ENCODE measurements at places on chromosomes 7 and 10.

DNA sequence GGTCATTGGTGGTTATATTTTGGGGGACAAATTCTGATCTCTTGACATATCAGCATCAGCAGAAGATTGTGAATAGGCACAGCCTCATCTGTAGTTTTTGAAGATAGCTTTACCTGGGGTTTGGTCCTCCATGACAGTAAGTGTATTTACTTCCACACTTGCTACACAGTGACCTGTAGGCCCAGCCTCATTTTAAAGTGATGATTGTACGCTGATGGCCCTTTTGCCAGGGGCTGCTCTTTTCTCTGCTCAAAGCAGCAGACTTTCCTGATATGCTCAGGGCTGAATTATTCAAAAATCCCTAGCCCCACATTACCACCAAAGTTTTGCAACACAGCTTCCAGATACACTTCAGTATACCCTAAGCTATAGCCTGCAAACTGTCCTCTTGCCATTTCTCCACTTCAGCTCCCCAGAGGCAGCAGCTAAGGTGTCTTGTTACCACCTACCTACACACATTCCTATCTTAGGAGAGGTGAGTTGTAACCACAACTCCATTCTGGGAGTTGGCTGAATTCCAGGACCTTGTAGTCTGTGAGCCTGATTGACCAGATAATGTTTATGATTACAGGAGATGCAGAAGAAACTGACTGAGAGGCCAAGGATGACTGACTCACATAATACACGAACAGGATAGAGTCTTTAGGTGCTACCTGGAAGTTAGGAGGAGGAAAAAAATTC lies 6.0 kb downstream of the ASB4 start:
- DNase-seq: no peak

GRCh38 chr7:36775676-36776075 lies 51.4 kb upstream of the AOAH start:
- no peak for DNase-seq

GRCh38 chr7:45919993-45920459 lies 1.0 kb downstream of the IGFBP3 start:
- no peak for DNase-seq

- DNase-seq: no peak
Observed at GRCh38 chr7:142771353-142771723, 568 bp downstream of the PRSS2 start.

GRCh38 chr7:15556339-15557105 lies 5.3 kb downstream of the AGMO start:
- no peak for DNase-seq

DNA sequence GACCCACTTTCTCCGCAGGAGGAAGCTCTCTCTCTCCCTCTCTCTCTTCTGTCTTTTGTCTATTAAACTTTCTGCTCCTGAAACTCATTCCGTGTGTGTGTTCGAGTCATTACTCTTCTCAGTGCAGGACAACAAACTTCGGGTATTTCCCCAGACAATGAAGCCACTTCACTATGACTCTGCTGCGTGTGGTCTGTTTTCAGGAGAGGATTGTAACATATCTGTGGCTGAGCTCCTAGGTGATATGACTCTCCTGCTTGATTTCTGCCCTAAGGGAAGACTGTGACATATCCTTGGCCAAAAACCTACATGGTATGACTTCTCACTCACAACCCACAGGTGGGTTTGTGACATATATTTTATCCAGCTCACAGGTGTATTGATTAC lies 39.9 kb upstream of the ZNF107 start:
- no peak for DNase-seq

GRCh38 chr7:108360058-108360800 lies 96.0 kb downstream of the NRCAM start:
- no peak for DNase-seq

DNA sequence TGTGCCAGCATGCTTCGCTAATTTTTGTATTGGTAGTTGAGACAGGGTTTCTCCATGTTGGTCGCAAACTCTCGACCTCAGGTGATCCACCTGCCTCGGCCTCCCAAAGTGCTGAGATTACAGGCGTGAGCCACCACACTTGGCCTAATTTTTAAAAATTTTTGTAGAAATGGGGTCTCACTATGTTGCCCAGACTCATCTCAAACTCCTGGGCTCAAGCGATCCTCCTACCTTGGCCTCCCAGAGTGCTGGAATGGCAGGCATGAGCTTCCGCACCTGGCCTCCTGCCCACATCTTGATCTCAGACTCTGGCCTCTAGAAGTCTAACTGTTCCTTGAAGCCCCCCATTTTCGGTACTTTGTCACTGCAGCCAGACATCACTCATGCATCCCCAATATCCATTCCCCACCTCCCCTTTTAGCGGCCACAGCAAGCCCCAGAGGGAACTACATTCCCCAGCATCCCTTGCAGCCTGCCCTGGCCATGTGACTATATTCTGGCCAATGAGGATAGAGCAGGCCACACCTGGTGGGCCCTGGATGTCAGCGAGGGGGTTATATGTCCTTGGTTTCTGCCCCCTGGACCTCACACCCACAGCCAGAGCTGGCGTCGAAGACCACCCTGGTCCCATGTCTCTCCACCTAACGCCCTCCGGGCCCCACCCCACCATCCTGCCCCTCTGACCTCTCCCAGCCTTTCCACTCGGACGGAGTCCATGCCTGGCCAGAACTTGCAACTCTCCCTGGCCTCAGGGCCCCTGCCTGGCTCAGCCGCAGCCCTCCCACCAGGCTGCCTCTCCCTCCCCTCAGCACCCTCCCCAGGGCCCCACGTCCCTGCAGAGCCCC lies 33.8 kb downstream of the MICALL2 start:
- DNase-seq: no peak

DNA sequence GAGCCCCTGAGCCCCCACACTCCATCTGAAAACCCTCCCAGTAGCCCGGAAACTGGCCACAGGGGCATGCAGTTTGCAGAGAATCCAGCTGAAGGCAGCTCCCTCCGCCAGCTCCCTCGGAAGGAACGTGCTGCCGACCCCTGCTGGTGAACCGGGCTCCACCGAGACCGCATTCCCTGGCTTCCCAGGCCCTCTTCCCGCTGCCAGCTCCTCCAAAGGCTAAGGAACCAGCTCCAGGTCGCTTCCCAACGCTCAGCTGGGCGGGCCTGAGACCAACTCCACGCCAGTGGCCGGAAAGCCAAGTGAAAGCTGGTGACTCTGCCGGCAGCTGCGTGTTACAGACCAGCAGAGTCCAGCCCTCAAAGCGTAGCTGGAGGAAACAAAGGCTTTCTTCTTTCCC lies 35.8 kb downstream of the GPER1 start:
- DNase-seq: no peak

DNA sequence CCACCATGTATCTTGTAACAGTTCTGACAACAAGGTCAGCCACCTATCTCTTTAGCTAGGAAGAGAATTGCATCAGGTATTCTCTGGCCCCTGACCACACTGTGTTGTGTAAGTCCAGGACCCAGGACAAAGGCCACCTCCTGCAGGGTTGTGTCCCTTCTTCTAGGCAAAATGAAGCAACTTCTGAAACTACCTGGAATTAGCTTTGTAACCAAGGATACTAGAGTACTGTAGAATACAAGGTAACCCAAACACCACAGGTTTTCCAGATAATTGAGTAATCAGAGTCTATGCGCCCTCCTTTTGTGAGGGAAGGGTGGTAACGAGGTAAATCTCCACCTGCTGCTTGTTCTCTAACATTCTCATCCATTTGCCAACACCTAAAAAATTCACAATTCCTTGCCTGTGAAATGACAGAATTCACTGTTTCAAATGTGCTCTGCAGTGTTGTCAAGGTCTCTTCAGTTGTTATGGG lies 51.7 kb downstream of the SGMS1 start:
- no peak for DNase-seq

GRCh38 chr7:40470091-40470592 lies 335.3 kb downstream of the SUGCT start:
- DNase-seq: no peak

DNA sequence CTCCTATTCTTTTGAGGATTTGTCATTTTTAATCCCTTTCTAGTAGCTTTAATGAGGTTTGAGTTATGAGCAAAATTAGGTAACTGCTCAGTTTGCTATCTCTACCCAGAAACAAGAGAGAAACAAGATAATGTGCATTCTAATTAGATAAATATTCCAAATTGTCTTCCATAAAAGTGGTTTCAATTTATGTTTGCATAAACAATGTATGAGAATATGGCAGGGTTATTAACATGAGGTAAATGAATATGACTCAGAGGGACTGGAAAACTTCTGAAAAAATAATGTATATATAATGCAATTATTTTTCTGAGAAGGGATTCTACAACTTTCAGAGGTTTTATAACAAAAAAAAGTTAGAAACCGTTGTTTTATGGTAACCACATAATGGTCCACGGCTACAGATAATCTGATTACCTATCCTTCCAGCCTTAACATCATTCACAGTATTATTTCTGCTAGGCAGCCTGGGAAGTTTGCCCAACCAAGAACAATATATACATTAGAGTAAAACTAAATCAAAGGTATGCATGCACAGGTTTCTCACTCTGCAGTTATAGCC lies 101.2 kb downstream of the CRPPA start:
- DNase-seq: no peak

DNA sequence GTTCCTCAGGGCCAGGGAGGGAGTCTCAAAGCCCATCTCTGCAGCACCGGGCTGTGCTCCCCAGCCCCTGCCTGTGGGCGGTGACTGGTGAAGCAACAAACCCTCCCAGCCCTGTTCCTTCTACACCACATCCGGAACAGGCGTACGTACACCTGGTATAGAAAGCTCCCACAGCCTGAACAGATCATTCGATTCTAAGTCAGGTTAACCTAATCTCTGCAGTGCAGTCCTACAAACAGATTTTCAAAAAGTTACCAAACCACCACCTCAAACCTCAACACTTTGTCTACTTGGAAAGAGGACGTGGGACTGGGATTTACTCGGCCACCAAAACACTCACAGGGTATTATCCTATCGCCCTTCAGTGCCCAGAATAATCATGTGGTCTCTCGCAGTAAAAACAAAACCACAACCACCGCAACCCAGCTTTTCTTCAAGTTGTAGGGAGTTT lies 238.4 kb downstream of the DIP2C start:
- DNase-seq: peak; percentile 73

DNA sequence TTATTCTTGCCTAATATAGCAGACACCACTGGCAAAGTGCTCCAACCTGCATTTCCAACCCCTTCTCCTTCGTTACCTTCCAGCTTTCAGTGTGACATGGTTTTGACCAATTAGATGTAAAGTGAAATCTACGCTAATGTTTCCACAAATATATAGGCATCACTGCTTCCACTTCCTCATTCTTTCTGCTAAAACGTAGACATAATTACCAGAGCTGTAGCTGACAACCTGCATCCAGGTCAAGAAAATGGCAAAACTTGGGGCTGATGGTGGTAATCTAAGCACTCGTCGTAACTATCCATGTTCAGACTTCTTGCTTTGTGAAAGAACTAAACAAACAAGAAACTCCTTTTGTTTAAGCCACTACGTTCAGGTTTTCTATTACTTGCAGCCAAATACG lies 41.8 kb upstream of the COL1A2 start:
- no peak for DNase-seq

DNA sequence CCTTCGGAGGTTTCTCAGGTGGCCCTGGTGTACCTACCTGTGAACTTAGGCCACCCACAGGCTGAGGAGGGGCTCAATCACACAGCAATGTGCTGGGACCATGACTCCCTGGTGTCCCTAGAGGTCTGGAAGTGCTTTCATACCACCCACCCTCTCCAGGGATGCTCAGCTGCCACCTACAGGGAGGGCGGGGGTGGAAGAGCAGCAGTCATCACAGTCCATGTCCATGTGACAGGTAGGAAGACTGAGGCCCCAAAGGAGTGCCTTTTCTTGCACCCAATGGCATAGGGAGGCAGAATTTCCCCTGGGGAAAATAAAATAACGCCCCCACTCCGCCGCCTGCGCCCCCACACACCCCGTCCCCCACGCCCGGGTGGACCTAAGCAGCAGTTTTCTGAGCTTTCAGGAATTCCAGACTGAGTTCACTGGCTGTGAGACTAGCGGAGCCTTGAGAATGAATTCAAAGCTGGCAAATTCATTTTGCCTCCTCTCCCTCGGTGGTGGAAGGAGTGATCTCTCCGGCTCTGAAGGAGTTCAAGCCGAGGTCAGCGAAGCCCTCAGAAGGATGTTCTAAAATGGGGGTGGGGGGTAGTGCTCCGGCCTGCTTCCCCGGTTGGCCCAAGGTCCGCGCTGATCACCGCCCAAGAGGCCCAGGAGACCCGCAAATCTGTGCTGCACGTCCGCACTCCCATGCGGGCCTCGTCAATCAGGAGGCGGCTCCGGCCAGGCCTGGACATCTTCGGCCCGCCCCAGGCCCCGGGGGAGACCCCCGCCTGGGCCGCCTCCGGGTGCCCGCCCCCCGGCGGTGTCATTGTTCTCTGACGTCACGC lies 2.1 kb upstream of the ZMIZ1 start:
- DNase-seq: peak; percentile 33

DNA sequence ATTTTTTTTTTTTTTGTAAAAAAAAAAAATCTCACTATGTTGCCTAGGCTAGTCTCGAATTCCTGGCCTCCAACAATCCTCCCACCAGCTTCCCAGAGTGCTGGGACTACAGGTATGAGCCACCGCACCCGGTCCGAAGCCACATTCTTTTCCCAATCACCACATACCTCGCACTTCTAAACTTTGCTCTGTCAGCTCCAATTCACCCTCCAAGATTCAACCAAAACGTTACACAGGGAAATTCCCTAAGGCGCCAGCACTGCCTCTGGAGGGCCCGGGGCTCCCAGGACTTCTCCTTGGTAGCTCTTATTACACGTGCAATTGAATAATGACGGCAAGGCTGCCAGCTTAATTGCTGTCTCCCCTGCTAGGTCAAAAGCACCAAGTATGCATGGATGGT lies 10.3 kb upstream of the DNAAF5 start:
- DNase-seq: no peak

DNA sequence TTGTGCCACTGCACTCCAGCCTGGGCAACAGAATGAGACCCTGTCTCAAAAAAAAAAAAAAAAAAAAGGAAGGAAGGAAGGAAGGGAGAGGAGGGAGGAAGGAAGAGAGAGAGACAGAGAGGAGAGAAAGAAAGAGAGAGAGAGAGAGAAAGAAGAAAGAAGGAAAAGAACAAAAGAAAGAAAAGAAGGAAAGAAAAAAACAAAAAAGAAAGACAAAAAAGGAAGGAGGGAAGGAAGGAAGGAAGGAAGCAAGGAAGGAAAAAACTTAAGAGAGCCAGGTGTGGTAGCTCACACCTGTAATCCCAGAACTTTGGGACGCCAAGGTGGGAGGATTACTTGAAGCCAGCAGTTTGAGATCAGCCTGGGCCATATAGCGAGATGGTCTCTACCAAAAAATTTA lies 731 bp upstream of the SPACDR start:
- no peak for DNase-seq

DNA sequence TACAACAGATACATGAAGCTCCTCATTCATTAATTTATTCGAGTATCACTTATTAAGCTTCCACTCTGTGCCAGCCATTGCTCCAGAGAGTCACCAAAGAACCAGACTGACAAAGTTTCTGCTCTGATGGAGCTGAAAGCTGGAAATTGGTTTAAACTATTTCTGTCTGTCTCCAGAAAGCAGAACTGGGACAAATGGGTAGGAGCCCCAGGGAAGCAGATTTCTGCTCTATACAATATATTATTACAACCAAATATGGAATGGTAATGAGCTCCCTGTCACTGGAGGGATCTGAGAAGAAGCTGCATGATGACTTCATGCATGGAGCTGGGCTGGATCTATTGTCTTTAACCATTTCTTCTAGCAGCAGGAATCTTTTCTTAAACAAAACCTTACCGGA lies 165.4 kb upstream of the ADO start:
- DNase-seq: no peak

GRCh38 chr7:151900986-151901621 lies 24.2 kb upstream of the PRKAG2 start:
- no peak for DNase-seq
